ENCODE measurements at places on chromosomes 6 and 20. TPM values are rescaled to one million over a fixed set of nuclear protein-coding genes. Genes with fewer than 3 reads are reported as not detected.

The TPX2 gene
- 21.0 TPM for total RNA-seq

The NRSN2 gene
- 34.5 TPM for total RNA-seq

The SIRPB1 gene
- 0.17 TPM for total RNA-seq

The BCKDHB gene
- 6.2 TPM for total RNA-seq

The CNR1 gene
- total RNA-seq, result not detected

The AKAP12 gene
- 65.5 TPM for total RNA-seq

The GNAS-AS1 gene
- total RNA-seq, result 0.33 TPM

The YTHDF1 gene
- total RNA-seq, result 12.8 TPM

The TRIM10 gene
- not detected for total RNA-seq

The SLC13A3 gene
- 4.1 TPM for total RNA-seq

The FAXC gene
- total RNA-seq, result 0.51 TPM

The PPARD gene
- total RNA-seq, result 9.8 TPM

The PKHD1 gene
- total RNA-seq, result not detected

The SLC25A27 gene
- 12.6 TPM for total RNA-seq

The OPN5 gene
- not detected for total RNA-seq

The BCAS1 gene
- total RNA-seq, result under 0.01 TPM

The ERVFRD-1 gene
- not detected for total RNA-seq

The TP53TG5 gene
- under 0.01 TPM for total RNA-seq
